ENCODE measurements at places on chromosomes 12 and 14. TPM values are rescaled to one million over a fixed set of nuclear protein-coding genes. Genes with fewer than 3 reads are reported as not detected.

DNA sequence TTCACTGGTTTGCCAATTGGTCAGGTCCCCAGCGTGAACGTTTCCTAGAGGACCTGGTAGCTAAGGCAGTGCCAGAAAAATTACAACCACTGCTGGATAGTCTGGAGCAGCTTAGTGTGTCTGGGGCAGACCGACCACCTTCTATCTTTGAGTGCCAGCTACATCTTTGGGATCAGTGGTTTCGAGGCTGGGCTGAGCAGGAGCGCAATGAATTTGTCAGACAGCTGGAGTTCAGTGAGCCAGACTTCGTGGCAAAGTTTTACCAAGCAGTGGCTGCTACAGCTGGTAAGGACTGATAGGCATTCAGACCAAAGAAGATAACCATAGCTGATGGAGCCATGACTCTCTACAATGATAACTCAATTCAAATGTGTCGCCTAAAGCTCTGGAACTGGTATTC is 2.5 kb downstream of the C14orf119 start:
- H3K4me1 ChIP-seq: peaks cover 46% of the 10 kb centered on the region
- H3K36me3 ChIP-seq: peaks cover 32% of the 10 kb centered on the region
- no peak overlapping the region for H3K4me3 ChIP-seq
- peak overlapping the region; percentile 47 for H3K27ac ChIP-seq
- H3K27me3 ChIP-seq: no peaks in the 10 kb centered on the region

Gene VDR
- 0.76 TPM for total RNA-seq

DNA sequence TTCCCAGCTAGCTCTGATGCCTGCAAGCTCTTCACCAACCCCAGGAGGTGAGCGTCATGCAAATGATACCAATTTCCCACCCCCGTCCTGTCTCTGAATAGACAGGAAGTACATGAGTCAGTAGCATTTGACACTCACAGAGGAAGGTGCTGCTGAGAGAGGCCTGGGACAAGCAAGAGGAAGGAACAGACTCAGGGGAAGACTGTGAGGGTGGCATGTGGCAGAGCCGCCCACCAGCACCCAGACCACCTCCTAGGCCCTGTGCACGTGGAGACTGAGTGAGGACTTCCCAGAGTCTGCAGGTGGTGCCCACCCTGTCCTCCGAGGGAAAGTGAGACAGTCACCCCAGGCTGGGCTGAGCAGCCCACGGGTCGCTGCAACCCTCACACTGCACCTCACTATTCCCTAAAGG is 199.5 kb upstream of the SFSWAP start:
- no peak for DNase-seq
- H3K27me3 ChIP-seq: no peaks in the 10 kb centered on the region
- H3K27ac ChIP-seq: 0 out of 2 replicates have a peak overlapping the region, but pooled peaks have one; percentile 17
- peaks cover 19% of the 10 kb centered on the region for H3K4me1 ChIP-seq

Gene BATF
- not detected for total RNA-seq

- no peaks in the 10 kb centered on the region for H3K36me3 ChIP-seq
- no peaks in the 10 kb centered on the region for H3K27me3 ChIP-seq
- no peak overlapping the region for H3K27ac ChIP-seq
- H3K4me1 ChIP-seq: peaks cover 18% of the 10 kb centered on the region
- DNase-seq: no peak
These were observed 79.0 kb downstream of the PRIMA1 start for GRCh38 chr14:93709249-93709648.

DNA sequence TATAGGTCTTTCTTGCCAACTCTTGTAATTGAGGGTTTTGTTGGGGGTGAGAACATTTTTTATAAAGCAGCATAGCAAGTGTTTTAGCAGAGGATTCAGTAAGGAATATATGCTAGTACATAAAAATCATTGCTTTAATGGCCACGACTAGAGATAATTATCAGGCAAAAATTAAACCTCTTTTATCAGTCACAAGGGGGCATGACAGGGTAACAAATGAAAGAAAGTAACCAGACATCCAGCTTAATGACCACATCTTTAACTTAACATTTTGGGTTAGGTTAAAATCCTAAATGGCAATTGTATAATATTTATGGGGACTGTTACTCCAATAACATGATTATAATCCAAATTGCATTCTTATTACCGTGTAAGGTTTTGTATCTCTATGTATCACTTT is 119.6 kb downstream of the LRRIQ1 start:
- H3K4me3 ChIP-seq: no peak overlapping the region
- DNase-seq: no peak
- no peaks in the 10 kb centered on the region for H3K4me1 ChIP-seq
- H3K36me3 ChIP-seq: no peaks in the 10 kb centered on the region

DNA sequence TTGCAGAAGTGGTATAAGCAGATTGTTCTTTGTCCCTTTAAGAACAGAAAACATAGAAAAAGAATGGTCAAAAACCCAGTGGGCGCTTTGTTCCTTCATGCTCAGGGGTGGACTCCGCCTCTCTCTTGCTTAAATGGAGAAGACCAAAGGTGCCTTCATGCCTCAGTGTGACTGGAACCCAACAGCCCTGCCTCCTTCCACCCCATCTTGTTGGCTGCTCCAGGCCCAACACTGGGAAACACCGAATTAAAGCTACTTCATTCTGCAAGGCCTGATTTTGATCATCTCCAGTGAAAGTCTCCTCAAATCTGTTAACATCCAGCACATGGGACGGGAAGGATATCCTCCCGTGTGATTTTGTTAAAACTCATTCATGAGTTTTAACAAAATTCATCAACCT is 103.7 kb downstream of the BCL11B start:
- no peaks in the 10 kb centered on the region for H3K36me3 ChIP-seq
- no peaks in the 10 kb centered on the region for H3K27me3 ChIP-seq
- H3K4me3 ChIP-seq: no peak overlapping the region
- H3K4me1 ChIP-seq: peaks cover 33% of the 10 kb centered on the region
- peak overlapping the region; percentile 5 for H3K27ac ChIP-seq

Gene CCND2
- 261 TPM for total RNA-seq

DNA sequence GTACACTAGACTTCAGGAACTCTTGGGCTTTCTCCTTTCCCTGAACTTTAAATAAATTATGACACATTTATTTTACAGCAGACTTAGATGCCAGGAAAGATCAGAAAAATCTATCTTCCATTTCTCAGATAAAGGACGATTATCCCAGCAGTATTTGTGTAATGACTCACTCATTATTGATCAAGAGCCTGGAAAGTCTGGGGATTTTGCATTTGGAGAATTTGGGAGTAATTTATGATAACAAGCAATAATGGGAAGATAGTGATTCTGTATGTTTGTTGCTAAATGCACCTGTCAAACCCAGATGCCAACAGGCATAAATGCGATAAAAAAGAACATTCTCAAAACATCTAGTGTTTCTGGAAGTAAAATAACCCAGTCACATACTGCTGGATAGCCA is 480.2 kb upstream of the ATP2B1 start:
- H3K36me3 ChIP-seq: peaks cover 3% of the 10 kb centered on the region
- DNase-seq: no peak
- H3K27ac ChIP-seq: no peak overlapping the region
- H3K27me3 ChIP-seq: no peaks in the 10 kb centered on the region

Gene TMEM132D
- total RNA-seq: 0.99 TPM

DNA sequence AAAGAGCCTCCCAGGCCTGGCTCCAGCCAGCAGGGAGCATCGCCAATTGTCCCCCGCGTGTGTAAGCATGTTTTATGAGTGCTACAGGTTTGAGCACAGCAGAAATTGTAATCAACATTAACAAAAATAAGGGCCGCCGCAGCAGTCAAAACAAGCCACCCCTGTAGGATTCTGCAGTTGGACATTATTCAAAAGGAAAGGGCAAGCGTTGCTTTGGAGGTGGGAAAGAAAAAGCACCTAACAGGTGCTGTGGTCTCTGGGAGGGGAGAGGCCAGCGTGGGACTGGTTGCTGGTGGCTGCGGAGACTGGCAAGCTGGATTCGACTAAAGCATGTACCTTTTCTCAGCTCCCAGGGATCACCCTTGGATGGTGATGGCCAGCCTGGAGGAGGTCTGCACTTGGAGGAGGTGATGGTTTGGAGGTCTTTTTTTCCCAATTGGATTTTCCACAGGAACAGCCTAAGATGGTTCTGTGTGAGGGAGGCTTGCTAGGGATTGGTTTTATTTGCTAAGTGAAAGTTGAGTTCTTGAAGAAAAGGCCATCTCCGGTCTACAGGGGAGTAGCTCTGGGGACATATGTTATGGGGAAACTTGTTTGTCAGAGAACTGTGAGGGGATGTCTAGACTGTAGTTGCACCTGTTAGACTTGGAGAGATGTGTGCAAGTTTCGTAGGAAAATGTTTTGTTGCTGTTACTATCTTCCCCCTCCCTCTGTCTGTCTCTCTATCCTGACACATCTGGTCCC is 2.0 kb downstream of the DYRK2 start:
- H3K4me3 ChIP-seq: peak overlapping the region; percentile 97
- peaks cover 16% of the 10 kb centered on the region for H3K36me3 ChIP-seq
- H3K4me1 ChIP-seq: peaks cover 48% of the 10 kb centered on the region

GRCh38 chr12:41979574-41979973 is 165.1 kb downstream of the GXYLT1 start:
- no peaks in the 10 kb centered on the region for H3K27me3 ChIP-seq
- H3K4me3 ChIP-seq: no peak overlapping the region
- no peak for DNase-seq
- no peak overlapping the region for H3K27ac ChIP-seq
- peaks cover 15% of the 10 kb centered on the region for H3K36me3 ChIP-seq

Gene SLC6A13
- 0.37 TPM for total RNA-seq

Gene INSM2
- not detected for total RNA-seq

Gene LRRIQ1
- 1.3 TPM for total RNA-seq

Gene PLEKHG3
- 75.3 TPM for total RNA-seq

- H3K4me1 ChIP-seq: peaks cover 16% of the 10 kb centered on the region
- H3K27ac ChIP-seq: no peak overlapping the region
- H3K4me3 ChIP-seq: no peak overlapping the region
- H3K36me3 ChIP-seq: no peaks in the 10 kb centered on the region
These were observed 336.4 kb upstream of the FBXO33 start for GRCh38 chr14:39768589-39768988.

DNA sequence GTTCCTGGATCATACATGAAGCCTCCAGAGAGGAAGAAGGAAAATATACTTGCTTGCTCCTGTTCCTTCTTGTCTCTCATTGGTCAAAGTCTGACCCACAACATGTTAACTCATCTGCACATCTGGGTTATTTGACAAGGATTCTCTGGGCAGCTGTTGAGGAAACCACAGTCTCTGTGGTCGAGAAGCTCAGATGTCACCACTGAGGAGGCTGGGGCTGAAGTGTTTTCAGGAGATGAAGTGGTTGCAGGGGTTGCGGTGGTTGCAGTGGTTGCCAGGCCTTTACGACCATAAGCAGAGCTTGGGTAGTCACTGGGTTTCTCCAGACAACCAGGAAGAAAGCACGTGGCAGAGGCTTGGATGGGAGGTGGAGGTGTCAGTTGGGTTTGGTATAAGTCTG is 265.0 kb upstream of the LRIG3 start:
- H3K27me3 ChIP-seq: no peaks in the 10 kb centered on the region
- H3K4me1 ChIP-seq: no peaks in the 10 kb centered on the region
- no peak for DNase-seq
- H3K36me3 ChIP-seq: no peaks in the 10 kb centered on the region
- H3K27ac ChIP-seq: no peak overlapping the region
- no peak overlapping the region for H3K4me3 ChIP-seq

GRCh38 chr12:6057700-6058099 is 66.8 kb downstream of the VWF start:
- H3K27me3 ChIP-seq: peaks cover 6% of the 10 kb centered on the region
- peak overlapping the region; percentile 36 for H3K27ac ChIP-seq
- DNase-seq: peak; percentile 78
- no peaks in the 10 kb centered on the region for H3K36me3 ChIP-seq

GRCh38 chr14:32588448-32589320 is 259.6 kb downstream of the AKAP6 start:
- H3K27me3 ChIP-seq: no peaks in the 10 kb centered on the region
- no peak overlapping the region for H3K27ac ChIP-seq
- DNase-seq: peak; percentile 20
- H3K4me1 ChIP-seq: no peaks in the 10 kb centered on the region
- peaks cover 25% of the 10 kb centered on the region for H3K36me3 ChIP-seq

DNA sequence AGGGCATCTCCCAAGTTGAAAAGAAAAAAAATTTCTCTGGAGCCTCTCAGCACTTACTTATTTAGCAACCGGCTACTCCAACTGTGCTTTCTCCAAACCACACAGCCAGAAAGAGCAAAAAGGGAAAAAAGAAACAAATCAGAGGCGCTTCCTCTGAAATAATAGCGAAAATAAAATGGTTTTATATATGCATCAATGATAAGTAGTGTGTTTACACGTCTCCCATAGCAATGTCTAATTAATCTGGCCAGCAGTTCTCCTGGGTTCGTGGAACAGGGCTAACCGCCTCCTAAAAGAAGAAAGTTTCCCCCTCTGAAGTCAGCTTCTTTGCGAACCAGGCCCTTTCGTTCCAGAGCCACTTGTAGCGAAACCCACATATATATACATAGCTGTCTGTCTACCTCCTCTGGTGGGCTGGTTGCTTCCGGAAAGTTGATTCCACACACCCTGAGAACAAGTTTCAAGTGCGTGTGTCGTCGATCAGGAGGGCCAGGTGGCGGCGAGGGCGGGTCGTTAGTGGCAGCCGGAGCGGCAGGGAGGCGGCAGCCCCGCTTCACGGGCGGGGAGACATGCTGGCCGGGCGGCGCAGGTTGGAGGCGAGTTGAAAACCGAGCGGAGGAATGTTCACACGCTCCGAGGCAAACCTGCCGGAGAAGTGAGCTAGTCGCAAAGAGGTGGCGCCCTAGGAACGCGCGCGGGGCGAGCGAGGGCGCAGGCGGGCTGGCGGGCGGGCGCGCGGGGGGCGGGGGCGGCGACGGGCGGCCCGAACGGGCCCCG is 2.7 kb downstream of the PTHLH start:
- peaks cover 95% of the 10 kb centered on the region for H3K27me3 ChIP-seq
- H3K36me3 ChIP-seq: no peaks in the 10 kb centered on the region
- no peak overlapping the region for H3K27ac ChIP-seq
- DNase-seq: peak; percentile 81
- H3K4me3 ChIP-seq: peak overlapping the region; percentile 72
- H3K4me1 ChIP-seq: peaks cover 49% of the 10 kb centered on the region

DNA sequence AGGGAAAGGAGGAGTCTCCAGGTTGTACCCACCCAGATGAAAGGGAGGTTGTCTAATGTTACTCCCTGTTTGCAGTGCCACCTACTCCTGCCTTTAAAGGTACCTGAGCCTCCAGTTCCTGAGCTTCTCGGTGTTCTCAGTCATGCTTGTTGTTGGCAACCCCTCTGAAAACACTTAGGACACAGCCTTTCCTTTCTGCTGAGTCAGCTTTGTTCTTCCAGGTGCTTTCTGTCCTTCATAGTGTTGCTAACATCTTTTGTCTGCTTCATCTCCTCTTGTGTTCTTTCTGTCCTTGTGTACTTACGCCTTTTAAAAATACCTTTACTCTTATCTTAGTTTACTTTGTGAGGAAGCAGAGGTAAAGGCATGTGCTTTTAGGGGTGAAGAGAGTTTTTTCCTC is 97.0 kb upstream of the NEDD1 start:
- no peak overlapping the region for H3K27ac ChIP-seq
- H3K27me3 ChIP-seq: no peaks in the 10 kb centered on the region
- no peak overlapping the region for H3K4me3 ChIP-seq
- H3K4me1 ChIP-seq: peaks cover 7% of the 10 kb centered on the region
- no peaks in the 10 kb centered on the region for H3K36me3 ChIP-seq
- no peak for DNase-seq

- no peak overlapping the region for H3K4me3 ChIP-seq
- no peak for DNase-seq
- no peaks in the 10 kb centered on the region for H3K36me3 ChIP-seq
- peaks cover 2% of the 10 kb centered on the region for H3K4me1 ChIP-seq
These were observed 238.7 kb downstream of the AKAP6 start for GRCh38 chr14:32567543-32568384.

Data from WTC11 (cell line).